NCI-H187 treated with DMSO at 0.1 percent for 48 hours (cell line): ENCODE measurements at places on chromosomes 16 and 17.

DNA sequence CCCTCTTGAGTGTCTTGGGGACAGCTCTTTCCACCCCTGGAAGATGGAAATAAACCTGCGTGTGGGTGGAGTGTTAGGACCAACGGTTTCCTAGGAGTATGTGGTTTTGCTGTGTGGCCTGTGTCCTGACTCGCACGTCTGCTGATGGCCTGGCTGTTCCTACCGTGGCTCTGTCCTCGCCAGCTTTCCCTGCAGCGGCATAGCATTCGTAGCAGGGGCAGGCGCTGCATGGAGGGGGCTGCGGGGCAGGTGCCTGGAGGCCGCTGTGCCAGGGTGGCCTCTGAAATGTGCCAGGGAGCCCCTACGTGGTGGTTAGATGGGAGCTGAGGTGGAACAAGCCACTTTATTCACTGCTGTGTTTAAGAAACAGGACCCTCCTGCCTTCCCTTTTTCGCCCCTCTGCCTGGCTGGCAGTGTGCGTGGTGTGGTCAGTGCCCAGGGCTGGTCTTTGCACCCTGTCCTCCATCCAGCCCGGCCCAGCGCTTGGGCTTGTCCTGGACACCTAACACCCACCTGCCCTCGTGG is 10.6 kb downstream of the SLC16A3 start:
- no peak for DNase-seq

- DNase-seq, result no peak
These were observed 15.6 kb downstream of the TLE7 start for GRCh38 chr16:71426069-71426879.

DNA sequence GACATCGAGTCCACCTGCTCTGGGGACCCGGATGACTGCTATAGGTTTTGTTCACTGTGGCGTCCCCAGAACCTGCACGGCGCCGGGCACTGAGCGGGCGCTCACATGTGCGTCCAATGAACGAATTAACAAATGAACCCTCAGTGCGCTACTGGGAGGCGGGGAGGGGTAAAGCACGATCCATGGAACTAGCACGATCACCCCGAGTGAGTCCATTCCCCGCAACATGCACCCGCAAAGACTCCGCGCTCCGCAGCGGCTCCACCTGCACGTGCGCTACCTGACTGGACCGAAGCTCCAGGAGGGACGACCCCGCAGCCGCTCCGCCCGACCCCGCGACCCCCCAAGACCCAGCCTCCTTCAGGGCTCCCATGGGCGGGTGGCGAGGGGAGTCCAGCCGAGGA is 491 bp downstream of the TRAP1 start:
- no peak for DNase-seq

DNA sequence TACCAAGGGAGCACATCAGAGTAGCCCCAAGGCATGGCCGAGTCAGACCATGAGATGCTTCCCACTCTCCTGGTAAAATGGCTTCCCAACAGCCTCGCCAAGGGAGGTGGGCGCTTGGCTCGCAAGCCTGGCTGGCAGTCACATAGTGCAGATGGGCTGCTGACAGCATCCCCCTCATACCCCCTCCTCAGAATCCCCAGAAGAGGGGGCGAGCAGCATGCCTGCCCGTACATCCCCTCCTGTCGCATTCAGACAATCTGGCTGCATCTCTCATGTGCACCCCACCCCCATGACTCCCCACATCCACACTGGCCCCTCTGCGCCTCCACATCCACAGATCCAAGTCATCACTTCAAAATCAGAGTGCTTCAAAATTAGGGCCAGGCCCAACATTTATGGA is 54.0 kb upstream of the CES5A start:
- no peak for DNase-seq

DNA sequence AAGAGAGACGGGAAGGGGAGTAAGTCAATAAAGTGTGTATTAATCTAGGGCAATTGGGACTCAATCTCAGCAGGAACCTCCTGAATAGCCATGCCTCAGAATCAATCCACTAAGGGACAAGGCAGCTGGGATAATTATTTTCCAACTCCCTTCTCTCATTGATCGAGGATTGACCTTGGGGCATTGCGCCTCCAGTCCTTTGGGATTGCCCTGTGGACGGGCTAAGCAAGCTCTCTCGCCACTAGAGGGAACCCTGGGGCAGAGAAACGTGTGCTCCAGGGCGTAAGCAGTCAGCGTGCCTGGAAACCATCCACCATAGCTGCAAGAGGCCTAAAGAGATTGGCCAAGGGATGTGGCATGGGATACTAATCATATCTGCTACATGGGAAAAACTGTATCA is 53.9 kb upstream of the ERCC4 start:
- DNase-seq, result no peak
